NCI-H1417 (cell line): ENCODE measurements at places on chromosomes 3 and 15.

DNA sequence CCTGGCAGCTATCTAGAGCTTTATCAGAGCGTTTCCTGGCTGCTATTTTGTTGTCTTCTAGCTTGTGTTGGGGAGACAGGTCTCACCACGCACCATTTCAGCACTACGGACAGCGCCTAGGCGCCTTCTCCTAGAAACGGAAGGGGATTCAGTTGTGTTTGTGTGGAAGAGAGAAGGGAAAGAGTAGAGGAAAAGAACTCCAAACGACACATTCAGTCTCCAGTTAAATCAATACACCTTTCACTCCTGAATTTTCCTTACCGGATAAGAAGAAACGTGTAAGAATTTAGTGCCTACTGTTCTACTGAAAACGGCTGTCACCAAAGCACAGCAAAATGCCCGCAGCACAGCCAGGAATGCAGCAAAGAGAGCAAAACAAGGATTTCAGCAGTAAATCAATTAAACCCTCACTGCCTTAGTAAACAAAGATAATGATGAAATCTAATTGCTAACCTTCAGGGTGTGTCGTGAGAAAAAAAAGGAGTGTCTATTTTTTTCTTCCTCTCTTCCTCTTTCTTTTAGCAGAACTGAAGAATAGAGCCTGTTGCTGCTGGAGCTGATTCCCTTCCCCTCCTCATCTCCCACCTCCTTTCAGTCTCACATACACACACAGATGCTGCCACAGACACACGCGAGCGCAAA is 412 bp upstream of the CTXN2 start:
- DNase-seq = no peak

- no peak for DNase-seq
These were observed 100.6 kb downstream of the OXNAD1 start for GRCh38 chr3:16365491-16366128.

GRCh38 chr3:162141272-162141791 is 644.7 kb downstream of the OTOL1 start:
- no peak for DNase-seq

GRCh38 chr3:185561958-185562357 is 9.6 kb upstream of the LIPH start:
- peak; percentile 25 for DNase-seq

DNA sequence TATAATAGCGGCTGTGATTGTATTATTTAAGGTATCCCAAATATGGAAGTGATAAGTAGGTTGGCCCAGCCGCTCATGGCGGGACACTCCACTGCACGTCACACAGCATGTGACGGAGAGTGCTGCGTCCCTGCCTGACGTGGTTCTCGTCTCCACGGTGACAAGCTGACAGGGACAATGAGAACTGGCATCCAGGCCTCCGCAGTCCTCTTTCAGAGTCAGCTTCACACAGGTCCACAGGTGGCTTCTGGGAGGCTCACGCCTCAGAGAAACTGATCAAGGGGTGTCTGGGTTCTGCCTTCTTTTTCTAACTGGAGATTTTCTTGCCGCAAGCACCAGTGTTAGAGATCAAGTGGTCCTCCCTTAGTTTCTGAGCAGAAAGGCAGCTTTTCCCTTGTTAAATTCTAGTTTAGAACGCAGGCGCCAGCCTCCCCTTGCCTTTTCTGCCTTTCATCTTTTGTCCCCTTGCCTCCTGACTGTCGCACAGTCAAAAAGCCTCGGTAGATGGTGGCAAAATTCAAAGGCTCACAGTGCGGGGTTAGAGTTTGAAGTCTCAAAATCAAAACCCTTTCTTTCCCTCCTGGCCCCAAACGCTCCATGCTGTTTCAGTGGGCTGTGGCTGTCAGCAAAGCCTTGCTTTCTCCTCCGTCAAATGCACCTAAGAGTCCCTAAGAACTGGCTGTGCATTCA is 120.9 kb downstream of the ATP10A start:
- DNase-seq = no peak

- DNase-seq = no peak
These were observed 514.4 kb upstream of the ZNF385D start for GRCh38 chr3:22265403-22265802.

GRCh38 chr3:197800379-197800778 is 9.3 kb downstream of the LRCH3 start:
- DNase-seq = no peak

DNA sequence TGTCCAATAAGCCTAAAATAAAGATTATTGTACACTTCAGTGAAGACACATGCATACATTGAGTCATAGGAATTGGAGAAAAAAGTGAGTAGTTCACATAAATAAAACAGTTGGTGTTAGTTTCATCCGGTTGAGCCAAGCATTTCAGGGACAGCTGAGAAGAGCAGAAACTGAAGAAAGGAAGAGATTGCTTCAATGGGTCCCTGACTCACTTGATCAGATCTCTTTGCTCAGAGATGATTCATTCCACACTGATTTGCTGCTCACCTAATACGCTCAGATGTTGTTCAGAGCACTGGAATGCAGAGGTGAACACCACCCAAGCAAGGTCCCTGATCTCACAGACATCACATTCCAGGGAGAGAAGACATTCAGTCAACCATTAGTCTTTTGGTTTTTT is 93.7 kb downstream of the RAD18 start:
- DNase-seq = no peak

GRCh38 chr15:41530363-41530956 is 13.6 kb downstream of the RPAP1 start:
- no peak for DNase-seq

DNA sequence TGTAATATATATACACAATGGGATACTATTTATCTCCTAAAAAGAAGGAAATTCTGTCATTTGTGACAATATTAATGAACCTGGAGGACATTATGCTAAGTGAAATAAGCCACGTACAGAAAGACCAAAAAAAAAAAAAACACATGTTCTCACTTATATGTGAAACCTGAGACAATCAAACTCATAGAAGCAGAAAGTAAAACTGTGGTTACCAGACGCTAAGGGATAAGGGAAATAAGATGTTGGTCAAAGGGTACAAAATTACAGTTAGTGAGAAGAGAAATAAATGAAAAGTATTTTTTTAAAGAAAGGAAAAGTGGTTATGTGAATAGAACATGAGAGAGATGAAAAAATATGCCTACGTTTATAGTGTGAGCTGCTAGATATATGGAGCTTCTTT is 101.1 kb downstream of the CPNE4 start:
- no peak for DNase-seq

GRCh38 chr3:71744738-71745137 is 8.9 kb upstream of the GPR27 start:
- no peak for DNase-seq

GRCh38 chr3:128524374-128525299 is 31.6 kb upstream of the GATA2 start:
- DNase-seq = no peak

DNA sequence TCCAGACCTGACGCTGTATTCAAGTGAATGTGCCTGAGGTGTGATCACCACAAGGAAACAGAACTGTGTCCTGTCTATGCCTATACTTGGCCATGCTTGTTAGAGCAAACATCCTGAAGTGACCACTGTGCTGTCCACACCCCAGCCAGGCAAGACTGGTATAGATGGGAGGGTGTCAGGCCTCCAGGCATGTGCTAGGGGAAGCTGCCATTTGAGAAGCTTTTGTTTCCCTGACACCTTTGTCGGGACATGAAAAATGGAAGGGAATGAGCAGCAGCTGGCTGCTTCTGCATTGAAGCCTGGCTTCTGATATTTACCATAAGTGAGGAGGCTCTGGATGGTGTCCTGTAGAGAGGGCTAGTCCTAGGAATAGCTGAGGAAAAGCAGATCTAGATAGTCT is 106.2 kb downstream of the CPNE4 start:
- DNase-seq = peak; percentile 22

- DNase-seq = no peak
These were observed 6.5 kb upstream of the PLSCR1 start for GRCh38 chr3:146550743-146551510.

DNA sequence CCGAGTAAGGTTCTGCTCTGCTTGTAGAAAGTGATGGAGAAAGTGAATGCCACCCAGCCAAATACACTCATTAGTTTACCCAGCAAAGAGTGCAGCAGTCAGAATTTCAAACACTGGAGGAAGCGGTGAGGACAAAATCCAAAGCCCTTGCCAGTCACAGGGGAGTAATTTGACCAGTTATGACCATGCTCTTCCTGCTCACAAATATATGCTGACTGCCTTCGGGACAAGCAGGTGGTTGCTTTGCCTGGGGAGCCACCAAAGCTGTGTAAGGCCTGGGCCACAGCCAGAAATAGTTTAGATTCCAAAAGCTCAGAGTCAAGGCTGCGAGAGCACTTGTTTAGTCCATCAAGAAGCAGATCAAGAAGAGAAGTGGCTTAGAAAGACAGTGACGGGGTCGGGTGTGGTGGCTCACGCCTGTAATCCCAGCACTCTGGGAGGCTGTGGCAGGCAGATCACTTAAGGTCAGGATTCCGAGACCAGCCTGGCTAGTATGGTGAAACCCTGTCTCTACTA is 51.0 kb upstream of the ATP13A3 start:
- no peak for DNase-seq

DNA sequence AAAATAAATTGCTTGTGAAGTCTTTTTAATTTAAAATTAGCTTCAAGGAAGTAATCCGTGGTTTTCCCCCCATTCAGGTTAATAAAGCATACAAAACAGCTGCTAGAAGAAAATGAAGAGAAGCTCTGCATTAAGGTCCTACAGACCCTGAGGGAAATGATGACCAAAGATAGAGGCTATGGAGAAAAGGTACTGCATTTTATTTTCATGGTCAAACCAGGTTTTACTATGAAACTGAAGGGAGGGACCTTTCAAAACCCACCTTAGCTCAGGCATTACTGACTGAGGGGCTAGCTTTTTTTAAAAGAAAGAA is 218.5 kb downstream of the ITPR1 start:
- DNase-seq = no peak

GRCh38 chr3:141773676-141774075 is 10.5 kb downstream of the GRK7 start:
- no peak for DNase-seq

DNA sequence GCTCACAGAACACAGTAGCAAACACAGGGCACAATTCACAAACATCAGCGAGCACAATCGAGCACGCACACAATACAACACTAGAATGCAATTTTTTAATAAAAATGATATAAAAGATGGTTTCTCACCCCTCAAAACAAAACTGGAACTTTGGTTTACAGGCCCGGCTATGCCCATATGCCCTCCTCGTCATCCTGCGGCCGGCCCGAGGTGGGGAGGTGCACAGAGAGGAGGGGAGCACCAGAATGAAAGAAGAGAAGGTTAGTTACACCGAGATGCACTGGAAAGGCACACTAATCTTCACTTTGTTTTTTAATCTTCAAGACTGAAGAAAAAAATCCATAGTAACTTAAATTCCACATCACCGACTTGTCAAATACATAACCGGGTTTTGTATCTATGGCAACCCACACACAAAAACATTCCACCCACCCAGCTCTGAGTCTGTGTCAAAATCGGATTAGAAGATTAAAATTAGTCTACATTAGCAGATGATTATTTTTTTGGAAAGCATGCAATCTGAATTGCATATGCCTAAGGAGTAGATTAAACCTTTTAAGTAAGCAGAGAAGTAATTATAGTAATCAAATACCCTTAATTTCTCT is 196.7 kb upstream of the WNT5A start:
- DNase-seq = no peak

DNA sequence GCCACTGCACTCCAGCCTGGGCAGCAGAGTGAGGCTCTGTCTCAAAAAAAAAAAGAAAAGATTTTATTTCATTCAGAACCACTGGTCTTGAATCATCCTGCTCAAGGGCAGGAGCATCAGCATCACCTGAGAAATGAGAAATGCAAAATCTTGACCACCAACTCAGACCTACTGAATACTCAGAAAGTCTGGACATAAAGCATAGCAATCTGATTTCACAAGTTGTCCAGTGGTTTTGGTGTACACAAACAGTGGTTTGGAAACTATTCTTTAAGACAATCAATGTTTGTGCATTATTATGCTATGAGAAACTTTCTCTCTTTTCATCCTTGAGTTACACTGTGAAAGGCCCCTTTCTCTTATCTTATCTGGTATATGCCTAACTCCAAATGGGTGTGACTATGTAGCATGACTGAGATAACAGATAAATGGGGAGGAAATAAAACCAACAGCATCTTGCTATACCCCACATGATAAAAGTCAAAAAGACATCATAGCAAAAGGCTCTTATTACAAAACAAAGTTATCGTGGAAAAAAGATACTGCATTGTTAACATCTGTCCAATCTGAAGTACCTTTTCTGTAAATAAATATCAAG is 174.2 kb upstream of the STT3B start:
- no peak for DNase-seq

- no peak for DNase-seq
These were observed 19.2 kb downstream of the SUCLG2 start for GRCh38 chr3:67635257-67635656.

GRCh38 chr15:83582381-83582780 is 71.5 kb upstream of the ADAMTSL3 start:
- no peak for DNase-seq

GRCh38 chr3:73411545-73411944 is 213.2 kb downstream of the PDZRN3 start:
- DNase-seq = no peak
